CD14-positive monocyte (primary cell): ENCODE measurements at places on chromosomes 7 and 10. TPM values are rescaled to one million over a fixed set of nuclear protein-coding genes. Genes with fewer than 3 reads are reported as not detected.

Gene PRKG1
- not detected for polyA plus RNA-seq

Gene ZNF777
- 2.0 and 3.1 TPM in 2 replicates for polyA plus RNA-seq

Gene SLC13A1
- not detected for polyA plus RNA-seq

Gene CISD1
- polyA plus RNA-seq, result 29.4 TPM

Gene RPEL1
- not detected for polyA plus RNA-seq

Gene ZNF503
- polyA plus RNA-seq, result 1.3 TPM

Gene RNF32
- not detected for polyA plus RNA-seq

Gene FAM241B
- polyA plus RNA-seq, result not detected in 2 replicates

Gene GPRIN2
- not detected in 2 replicates for polyA plus RNA-seq

Gene ADRA2A
- polyA plus RNA-seq, result not detected

Gene GPNMB
- 1.7 and 3.0 TPM in 2 replicates for polyA plus RNA-seq

Gene FAM20C
- polyA plus RNA-seq, result 1.5 TPM

Gene VAX1
- polyA plus RNA-seq, result not detected in 2 replicates

Gene GHRHR
- not detected for polyA plus RNA-seq

Gene CYP3A4
- polyA plus RNA-seq, result not detected

Gene AKR1C8
- not detected for polyA plus RNA-seq

Gene GALNT17
- not detected for polyA plus RNA-seq

Gene ANTXRL
- polyA plus RNA-seq, result not detected in 2 replicates

Gene ASB10
- not detected for polyA plus RNA-seq

Gene CYP2C8
- not detected in 2 replicates for polyA plus RNA-seq
